Calu3 (cell line): ENCODE measurements at places on chromosomes 1 and 21.

- DNase-seq: no peak
- no peak overlapping the region for H3K4me3 ChIP-seq
- H3K27ac ChIP-seq: no peak overlapping the region
- no peaks in the 10 kb centered on the region for H3K36me3 ChIP-seq
- peaks cover 31% of the 10 kb centered on the region for H3K4me1 ChIP-seq
These were observed 12.0 kb downstream of the PROK1 start for GRCh38 chr1:110462964-110463363.

DNA sequence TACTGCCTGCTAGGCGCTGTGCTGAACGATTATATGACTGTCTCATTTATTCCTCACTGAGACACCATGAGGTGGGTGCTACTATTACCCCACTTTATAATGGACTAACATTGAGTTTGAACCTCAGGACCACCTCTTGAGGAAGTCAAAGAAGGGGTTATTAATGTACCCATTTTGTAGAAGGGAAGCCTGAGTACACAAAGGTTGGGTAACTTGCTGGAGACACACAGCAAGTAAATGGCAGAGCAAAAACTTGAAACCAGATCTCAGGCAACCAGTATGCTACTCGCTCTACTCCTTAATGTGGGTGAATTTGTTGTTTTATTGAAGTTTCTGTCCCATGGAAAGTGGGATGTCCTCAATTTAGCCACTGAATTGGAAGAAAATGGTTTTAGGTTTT is 30.1 kb downstream of the KCNA10 start:
- H3K4me1 ChIP-seq: peaks cover 11% of the 10 kb centered on the region
- no peaks in the 10 kb centered on the region for H3K36me3 ChIP-seq
- H3K27ac ChIP-seq: no peak overlapping the region

DNA sequence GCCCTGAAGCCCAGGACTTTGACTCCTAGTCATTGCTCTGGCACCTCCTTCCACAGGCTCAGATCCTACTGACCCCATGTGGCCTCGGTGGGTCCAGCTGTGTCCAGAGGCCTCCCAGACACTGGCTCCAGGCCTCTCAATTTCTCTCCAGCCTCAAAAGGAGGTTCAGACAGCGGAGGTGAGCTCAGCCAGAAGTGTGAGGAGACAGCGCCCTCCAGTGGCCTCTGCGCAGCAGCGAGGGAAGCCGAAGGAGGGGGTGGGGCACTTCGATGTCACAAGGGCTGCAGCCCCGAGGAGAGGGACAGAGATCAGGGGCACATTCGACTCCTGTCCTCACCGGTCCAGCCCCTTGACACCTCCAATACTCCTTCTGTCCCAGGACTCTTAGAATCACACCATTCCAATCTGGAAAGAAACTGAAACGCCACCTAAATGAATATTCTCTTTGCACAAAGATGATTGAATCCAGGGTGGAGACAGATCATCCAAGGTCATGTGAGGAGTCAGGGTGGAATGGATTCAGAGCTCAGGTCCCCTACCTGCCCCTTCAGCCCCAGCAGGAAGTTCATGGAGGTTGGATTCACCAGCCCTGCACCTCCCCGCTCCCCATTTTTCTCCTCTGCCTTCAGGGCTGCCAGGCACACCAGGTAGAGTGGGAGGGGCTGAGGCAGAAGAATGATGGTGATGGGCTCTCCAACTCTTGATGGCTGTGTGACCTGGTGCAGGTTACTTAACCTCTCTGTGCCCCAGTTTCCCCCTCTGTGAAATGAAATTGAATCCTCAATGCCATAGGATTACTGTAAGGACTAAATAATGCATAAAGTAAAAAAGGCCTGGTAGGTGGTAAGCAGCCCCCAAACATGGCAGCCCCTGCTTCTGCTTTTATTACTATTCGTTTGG is 34.8 kb upstream of the ZBTB40 start:
- H3K27ac ChIP-seq: no peak overlapping the region
- peaks cover 30% of the 10 kb centered on the region for H3K27me3 ChIP-seq

DNA sequence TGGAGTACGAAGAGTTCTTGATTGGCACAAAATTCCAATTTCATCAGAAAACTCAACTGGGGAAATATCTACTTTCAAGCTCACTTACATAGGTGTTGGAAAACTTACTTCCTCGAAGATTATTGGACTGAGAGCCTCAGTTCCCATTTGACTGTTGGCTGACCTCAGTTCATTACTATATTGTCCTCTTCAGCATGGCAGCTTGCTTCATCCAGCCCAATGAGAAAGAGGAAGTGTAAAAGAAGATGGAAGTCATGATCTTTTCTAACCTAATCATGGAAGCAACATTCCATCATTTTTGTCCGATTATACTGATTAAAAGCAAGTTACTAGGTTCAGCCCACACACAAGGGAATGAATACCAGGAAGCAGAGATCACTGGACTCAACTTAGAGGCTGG is 49.4 kb downstream of the HSD3B1 start:
- no peaks in the 10 kb centered on the region for H3K27me3 ChIP-seq
- no peaks in the 10 kb centered on the region for H3K4me1 ChIP-seq
- H3K36me3 ChIP-seq: no peaks in the 10 kb centered on the region
- H3K27ac ChIP-seq: no peak overlapping the region
- no peak for DNase-seq
- H3K4me3 ChIP-seq: no peak overlapping the region

DNA sequence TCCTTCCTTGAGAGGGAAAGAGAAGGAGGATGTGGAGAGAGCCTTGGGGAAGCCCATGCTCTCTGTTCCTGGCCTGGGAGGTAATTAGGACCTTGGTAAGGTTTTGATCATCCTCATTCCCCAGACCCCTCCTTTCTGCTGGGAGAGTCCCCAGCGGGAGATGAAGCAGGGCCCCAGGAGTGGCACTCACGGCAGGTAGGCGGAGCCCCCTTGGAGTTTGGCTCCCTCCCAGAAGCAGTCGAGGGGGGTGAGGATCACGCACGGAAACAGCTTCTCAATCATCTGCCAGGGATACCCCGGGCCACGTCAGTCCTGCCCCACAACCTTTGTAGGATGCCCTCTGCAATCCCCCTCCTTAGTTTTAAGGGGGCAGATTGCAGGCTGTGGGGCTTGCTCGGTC is 11.5 kb downstream of the PTCH2 start:
- no peak for DNase-seq
- H3K4me1 ChIP-seq: no peaks in the 10 kb centered on the region
- H3K27me3 ChIP-seq: no peaks in the 10 kb centered on the region
- H3K4me3 ChIP-seq: no peak overlapping the region
- H3K36me3 ChIP-seq: no peaks in the 10 kb centered on the region
- no peak overlapping the region for H3K27ac ChIP-seq

- peaks cover 25% of the 10 kb centered on the region for H3K4me1 ChIP-seq
- no peaks in the 10 kb centered on the region for H3K27me3 ChIP-seq
- no peak overlapping the region for H3K27ac ChIP-seq
- H3K36me3 ChIP-seq: peaks cover 4% of the 10 kb centered on the region
These were observed 299.7 kb upstream of the PRMT6 start for GRCh38 chr1:106756752-106757151.
